Ascending aorta (tissue), 2 donors: ENCODE measurements at places on chromosomes 6 and 20.

GRCh38 chr6:148398678-148399077, 56.0 kb downstream of the SASH1 start:
- DNase-seq: no peak

DNA sequence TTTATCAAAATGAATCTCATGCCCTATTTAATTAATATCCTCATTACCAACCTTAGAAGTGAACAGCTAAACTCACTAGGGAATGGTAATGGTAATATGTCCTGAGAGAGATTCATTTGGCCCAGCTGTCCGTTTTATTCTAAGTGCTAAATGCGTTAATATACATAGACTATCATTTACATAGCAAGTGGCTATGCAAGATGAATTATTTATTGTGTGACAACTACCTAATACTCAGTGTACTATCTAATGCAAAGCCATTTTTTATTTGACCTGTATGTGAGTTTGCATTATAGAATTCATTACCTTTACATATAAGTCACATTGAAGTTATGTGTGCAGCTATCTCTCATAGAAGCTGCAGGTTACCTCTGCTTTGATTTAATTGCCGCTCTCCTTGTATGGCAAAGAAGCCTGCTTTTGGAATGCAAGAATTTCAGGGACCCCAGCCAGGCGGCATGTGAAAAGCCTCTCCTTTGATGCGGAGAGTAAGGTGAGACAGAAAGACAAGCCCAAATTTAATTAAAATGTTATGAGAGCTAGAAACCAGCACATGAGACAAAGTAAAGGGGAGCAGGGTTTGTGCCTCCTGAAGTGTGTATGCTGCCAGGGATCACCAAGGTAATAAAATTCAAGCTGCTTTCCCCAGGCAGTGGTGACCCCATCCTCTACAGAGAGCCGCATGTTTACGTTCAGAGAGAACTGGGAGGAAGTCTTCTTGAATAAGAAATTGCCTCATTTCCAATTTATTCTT, 693.0 kb upstream of the MAP3K7 start:
- no peak for DNase-seq

DNA sequence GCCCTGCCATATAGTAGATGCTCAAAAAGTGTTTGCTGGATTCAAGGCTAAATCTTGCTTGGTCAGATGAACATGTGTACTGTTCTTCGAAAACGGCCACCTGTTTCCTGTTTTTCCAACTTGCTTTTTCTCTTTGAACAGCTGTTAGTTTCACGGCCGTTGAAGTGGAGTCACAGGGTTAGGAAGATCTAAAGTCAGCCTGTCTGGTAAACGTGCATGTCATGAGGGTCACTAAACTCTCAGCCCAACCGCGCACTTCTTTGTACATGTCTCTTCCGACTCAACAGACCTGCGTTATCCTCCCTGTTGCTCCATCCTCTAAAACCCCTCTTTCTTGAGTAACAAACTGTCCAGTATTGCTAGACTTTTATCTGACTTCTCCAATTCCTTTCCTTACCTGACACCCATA, 93.2 kb upstream of the MAN1A1 start:
- no peak for DNase-seq

DNA sequence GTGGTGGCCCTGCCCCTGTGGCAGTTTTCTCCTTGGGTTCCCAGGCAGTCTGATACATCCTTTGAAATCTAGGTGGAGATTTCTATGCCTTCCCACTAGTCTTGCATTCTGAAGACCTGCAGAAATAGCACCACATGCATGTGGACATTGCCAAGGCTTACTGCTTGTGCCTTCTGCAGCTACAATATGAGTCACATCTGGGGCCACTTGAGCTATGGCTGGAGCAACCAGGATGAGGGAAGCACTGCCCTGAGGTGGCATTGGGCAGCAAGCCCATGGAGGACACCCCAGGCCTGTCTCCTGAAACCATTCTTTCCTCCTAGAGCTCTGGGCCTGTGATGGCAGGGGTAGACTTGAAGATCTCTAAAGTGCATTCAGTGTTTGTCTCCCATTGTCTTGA, 15.7 kb upstream of the HLA-DQB2 start:
- DNase-seq: no peak

GRCh38 chr6:159308198-159308597, 139.0 kb downstream of the FNDC1 start:
- DNase-seq: no peak

- no peak for DNase-seq
Measured at GRCh38 chr20:723756-724155, 44.5 kb downstream of the SLC52A3 start.
